ENCODE measurements at places on chromosomes 1 and 21. TPM values are rescaled to one million over a fixed set of nuclear protein-coding genes. Genes with fewer than 3 reads are reported as not detected.
A peak's percentile ranks its signal among the peaks of the same experiment; 100 is the strongest.

DNA sequence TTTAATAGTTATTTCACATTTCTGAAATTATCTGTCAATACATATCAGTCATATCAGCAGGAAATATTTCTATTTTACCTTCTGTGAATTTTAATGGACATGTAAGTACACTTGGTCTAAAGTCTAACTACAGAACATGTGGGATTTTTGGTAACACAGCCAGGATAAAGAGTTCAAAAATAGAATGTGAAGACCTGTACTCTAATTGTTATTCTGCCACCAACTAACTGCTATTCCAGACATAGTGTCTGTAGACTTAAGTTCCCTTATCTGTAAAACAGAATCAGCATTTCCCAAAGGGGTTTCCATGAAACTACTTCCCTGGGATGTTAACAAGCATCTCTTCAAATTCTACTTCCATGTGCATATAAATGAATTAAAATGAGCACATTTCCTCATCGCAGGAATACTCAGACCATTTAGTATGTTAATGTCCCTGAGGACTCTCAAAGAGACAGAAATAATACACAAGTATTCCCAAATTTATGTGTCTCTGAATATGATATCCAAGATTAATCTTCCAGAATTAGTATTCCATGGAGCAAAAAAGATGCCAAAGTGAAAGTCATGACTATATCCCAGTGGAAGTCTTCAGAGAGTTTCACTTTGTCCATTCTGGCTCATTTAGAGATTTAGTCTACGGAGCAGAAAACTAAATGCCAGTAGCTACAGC, 325.6 kb downstream of the NEGR1 start:
- H3K27ac ChIP-seq = no peak overlapping the region
- peaks cover 4% of the 10 kb centered on the region for H3K4me1 ChIP-seq
- peak overlapping the region; percentile 6 for H3K4me3 ChIP-seq
- H3K36me3 ChIP-seq = no peaks in the 10 kb centered on the region
- H3K27me3 ChIP-seq = no peaks in the 10 kb centered on the region
- DNase-seq = no peak

- DNase-seq = no peak
- H3K27me3 ChIP-seq = no peaks in the 10 kb centered on the region
- no peak overlapping the region for H3K4me3 ChIP-seq
- H3K36me3 ChIP-seq = no peaks in the 10 kb centered on the region
These were observed 85.8 kb upstream of the ZNF648 start for GRCh38 chr1:182147136-182147820.

Gene NEGR1
- 14.4 TPM for total RNA-seq

- H3K36me3 ChIP-seq = no peaks in the 10 kb centered on the region
- H3K4me1 ChIP-seq = peaks cover 5% of the 10 kb centered on the region
These were observed 49.6 kb upstream of the LBR start for GRCh38 chr1:225477296-225477911.

DNA sequence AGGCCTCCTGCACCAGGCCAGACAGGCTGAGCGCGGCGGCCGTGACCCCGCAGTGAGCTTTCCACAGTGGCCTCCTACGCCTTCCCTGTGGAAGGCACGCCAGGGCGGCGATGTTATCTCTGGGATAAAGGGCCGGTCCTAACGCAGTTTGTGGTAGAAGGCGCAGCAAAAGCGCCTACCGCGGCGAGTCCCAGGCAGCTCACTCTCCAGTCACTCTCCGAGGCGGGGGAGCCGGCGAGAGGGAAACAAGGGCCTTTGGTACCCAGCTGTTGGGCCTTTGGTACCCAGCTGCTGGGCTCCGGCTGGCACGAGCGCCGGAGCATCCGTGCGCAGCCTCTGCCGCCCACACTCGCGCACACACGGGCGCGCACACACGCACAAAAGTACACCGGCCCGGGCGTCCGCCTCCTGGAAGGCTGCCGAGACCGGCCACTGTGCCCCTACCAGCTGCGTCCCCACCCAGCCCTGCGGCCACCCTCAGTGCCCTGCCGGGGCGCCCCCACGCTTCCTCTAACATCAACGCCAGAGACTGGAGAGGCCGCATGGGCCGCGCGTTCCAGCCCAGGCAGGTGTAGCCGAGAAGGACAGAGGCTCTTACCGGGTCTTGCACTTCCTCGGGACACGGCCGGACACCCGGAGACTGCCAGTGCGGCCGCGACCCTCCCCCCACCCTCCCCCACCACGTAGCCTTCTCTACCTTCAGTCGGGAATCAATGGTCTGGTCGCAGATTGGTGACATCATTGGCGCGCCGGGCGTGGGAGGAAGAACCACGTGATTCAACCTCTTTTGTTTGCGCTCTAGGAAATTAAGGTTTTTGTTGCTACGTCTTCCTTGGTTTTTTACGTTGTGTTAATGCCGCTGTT, 19.5 kb upstream of the ADAR start:
- H3K4me1 ChIP-seq = peaks cover 23% of the 10 kb centered on the region
- peak; percentile 73 for DNase-seq
- H3K36me3 ChIP-seq = no peaks in the 10 kb centered on the region
- peak overlapping the region; percentile 97 for H3K27ac ChIP-seq
- no peaks in the 10 kb centered on the region for H3K27me3 ChIP-seq

Gene IGFN1
- not detected for total RNA-seq

Gene SLFNL1
- total RNA-seq = 1.3 TPM

Data from thoracic aorta (tissue), 2 donors.